Esophagus mucosa (tissue), 1 donor: ENCODE measurements at places on chromosomes 16 and 17.

- no peak for ATAC-seq
Measured at GRCh38 chr17:73603971-73604370, 40.3 kb downstream of the SDK2 start.

DNA sequence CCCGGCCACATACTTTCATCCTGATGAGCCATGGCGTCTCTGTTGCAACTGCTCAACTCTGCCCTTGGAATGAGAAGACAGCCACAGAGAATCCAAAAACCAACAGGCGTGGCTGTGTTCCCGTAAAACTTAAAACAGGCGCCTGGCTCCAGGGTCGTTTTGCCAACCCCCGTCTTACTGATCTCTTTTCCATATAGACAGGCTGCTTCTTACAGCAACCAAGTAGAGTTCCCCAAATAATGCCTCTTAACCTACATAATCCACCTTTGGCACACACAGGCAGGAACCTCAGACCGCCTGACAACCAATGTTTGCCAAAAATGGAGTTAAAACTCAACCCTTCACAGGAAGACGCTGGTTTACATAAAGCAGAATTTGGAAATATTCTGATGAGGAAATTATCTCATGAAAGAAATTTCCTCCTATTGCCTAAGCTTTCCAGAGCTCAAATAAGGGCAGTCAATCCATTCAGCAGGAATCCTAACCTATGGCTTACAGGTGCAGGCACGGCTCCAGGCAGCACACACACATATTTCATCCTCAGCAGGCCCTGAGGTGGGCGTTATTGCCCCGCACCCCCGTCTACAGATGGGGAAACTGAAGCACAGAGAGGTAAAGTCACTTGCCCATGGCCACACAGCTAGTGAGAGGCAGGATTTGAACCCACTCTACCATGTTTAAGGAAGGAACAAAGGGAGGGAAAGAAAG lies 35.8 kb downstream of the LITAF start:
- ATAC-seq = peak; percentile 77

DNA sequence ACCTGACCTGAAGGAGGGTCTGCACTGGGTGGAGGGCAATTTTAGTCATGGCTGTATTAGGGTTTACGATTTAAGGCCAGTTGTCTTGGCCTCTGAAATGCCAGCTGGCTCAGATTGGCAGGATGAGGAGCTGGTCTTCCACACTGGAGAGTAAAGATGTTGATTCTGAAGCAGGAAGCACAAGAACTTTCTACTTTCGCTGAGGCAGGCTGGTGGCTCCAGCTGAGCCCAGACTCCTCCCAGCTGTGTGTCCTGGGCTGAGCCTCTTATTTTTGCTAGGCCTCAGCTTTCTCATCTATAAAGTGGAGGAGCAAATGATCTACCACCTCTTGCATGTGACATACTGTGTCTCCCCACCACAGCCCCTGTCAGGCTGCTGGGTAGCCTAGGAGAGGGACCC lies 74.4 kb downstream of the MRM1 start:
- ATAC-seq = no peak

DNA sequence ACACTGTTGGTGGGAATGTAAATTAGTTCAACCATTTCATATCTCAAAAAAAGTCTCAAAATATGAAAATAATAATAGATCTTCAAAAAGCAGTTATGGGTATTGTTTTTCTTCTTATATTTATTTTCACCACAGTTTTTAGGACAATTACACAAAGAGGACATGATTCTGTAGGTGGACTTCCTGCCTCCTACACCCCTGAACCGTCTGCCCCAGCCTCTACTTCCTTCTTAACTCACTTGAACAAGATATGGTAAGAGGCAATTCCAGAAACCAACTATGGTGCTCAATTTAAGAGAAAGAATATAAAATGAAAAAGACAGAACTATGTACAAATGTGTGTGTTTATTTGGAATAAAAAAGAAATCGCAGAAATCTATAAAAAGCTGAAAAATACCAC lies 74.1 kb upstream of the MON1B start:
- ATAC-seq = no peak

GRCh38 chr16:57998486-57998885 lies 2.0 kb downstream of the ZNF319 start:
- peak; percentile 43 for ATAC-seq

DNA sequence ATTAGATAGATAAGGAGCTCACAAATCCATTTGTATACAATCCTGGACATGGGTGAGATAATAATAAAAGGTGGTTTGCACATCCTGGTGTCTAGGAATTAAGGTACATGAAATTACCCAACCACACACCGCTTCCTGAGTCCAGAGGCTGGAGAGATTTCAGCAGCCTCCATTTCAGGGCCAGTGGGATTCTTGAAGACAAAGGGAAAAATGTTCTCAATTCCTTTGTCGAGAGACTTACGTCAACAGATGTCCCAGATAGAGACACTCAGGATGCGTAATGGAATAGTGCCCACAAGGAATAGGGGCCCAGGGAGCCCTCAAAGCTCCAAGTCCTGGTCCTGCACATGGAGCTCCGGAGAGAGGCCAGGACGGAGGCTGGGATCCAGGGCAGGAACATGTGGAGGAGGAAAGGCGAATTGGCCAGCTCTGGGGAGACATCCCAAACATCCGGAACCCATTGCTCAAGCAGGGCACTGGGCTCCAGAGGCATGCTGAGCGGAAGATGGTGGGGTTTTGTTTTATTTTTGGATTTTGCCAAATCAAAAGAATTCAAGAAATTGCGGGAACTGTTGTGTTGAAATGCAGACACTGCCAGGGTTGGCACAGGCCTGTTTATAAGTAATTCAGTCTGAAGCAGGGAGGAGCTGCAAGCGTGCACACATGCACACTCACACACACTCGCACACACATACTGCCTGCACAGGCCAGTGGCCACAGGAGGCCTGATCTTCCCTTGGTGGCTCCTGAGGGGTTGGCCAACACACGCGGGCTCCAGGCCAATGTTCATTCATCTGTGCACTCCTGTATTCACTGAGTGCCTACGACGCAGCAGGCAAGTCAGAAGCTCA lies 97.2 kb downstream of the NOG start:
- ATAC-seq = no peak

DNA sequence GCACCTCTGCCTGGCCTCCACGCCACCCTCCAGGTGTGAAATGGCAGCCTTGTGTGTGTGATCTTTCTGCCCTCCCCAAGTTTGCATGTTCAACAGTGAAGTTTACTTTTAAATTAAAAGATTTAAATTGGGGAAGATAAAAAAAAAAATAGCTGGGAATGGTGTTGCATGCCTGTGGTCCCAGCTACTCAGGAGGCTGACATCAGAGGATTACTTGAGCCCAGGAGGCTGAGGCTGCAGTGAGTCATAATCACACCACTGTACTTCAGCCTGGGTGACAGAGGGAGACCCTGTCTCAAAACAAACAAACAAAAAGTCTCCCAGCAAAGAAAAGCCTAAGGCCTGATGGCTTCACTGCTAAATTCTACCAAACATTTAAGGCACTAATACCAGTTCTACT lies 35.4 kb upstream of the RNF43 start:
- no peak for ATAC-seq

- no peak for ATAC-seq
Measured at GRCh38 chr16:50272111-50272571, 5.8 kb downstream of the ADCY7 start.

DNA sequence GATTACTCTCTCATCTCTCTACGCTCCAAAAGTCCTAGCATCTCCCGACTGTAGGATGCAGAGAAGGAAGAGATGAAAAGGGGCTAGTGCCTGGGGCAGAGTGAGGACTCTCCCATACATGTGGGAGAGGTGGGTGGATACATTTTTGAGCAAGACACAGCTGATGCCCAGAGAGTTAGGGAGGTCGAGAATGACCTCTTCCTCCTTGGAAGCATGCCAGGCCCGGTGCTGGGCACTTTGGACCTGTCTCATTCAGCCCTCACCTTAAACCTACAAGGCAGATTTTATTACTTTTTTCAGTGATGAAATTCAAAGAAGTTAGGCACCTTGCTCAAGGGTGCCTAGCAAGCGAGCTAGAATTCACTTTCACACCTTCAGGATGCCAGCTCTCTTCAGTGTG lies 38.2 kb downstream of the WSCD1 start:
- ATAC-seq = no peak

GRCh38 chr16:56198755-56199114 lies 7.4 kb downstream of the GNAO1 start:
- no peak for ATAC-seq

GRCh38 chr16:57616876-57617275 lies 11.6 kb upstream of the ADGRG1 start:
- no peak for ATAC-seq

DNA sequence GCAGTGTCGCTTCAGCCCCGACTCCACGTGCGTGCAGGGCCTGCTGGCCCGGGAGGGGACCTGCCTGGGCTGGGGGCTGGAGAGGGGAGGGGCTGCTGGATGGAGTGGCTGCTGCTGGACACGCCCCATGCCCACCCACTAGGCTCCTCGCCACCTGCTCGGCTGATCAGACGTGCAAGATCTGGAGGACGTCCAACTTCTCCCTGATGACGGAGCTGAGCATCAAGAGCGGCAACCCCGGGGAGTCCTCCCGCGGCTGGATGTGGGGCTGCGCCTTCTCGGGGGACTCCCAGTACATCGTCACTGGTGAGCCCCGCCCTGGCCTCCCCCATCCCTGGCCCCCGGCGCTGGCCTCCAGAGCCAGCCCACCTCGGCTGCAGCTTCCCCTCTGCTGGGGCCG lies 2.4 kb downstream of the BRICD5 start:
- ATAC-seq = no peak

DNA sequence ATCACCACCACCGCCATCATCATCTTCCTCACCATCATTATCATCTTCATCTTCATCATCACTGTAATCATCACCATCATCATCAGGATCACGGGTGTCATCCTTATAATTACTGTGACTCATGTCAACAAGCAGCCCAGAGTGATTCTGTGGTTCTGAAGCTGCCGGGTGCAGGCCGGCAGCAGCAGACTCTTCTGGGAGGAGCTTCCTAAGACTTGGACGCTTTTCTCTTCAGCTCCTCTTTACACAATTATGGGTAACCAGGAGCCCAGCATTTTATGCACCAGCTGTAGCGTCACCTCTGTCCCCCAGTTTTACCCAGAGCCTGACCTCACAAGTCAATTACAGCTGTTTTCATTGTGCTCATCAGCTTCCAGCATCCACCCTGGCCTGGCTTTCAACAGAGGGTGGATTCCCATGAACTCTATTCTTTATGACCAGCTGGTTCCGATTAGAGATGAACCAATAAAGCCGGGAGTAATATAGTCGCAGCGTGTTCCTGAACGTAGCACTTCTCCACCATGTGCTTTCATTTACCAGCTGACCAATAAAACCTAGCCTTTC lies 275.8 kb downstream of the FOXL1 start:
- no peak for ATAC-seq

DNA sequence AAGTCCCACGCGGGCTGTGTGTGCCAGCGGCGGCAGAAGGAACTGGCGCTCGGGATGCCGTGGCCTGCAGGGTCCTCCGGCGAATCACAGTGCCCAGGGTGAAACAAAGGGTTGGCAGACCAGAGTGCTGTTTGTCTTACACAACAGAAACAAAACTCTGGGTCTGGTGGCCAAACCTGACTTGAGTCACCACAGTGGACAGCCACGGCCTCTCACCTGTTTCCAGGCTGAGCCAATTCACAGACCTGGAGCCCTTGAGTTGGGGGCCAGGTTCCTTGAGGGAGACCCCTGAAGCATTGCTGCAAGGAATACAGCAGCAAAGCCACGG lies 2.1 kb upstream of the CHMP6 start:
- ATAC-seq = no peak

- no peak for ATAC-seq
Measured at GRCh38 chr17:70897446-70897845, 728.1 kb downstream of the KCNJ2 start.

DNA sequence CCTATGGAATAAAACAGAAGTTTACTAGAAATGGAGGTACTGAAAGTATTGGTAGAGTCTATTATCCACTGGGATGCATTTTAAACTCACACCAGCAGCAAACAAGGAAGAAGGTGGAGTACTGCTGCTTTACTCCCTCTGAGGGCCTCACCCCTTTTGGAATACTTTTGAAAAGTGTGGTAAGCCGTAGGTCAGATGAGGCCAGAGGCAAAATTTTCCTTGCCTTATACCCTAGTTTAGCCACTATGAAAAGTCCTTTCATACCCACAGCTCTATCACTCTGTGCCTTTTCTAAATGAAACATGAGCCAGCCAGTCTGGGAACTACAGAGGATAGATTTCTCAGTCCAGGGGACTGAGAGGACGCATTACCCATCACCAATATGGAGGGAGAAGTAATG lies 14.0 kb downstream of the GDE1 start:
- no peak for ATAC-seq

DNA sequence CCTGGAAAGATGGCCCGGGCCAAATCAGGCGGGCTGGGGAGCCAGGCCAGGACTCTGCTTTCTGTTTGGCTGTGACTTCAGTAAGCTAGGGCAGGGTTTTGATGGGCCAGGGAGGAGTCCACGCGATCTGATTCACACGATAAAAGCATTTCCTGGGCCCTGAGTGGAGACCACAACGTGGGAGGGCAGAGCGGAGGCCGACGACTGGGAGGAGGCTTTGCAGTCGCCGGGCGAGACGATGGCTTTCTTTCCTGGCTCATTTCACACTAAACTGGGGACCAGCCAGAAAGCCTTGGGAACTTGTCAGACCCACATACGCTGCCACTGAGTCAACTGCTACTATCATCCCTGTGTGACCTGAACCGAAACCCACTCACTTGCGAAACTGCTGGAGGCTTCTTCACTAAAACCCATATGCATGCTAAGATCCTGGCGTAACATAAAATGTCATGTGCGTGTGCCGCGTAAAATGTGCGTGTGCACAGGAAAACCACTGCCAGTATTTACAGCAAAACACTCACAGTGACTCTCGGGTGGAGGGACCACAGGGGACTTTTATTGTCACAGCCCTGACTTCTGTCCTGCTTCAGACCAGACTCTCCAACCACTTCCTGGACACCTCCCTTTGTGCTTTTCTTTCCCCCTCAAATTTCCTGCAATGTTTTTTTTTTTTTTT lies 14.2 kb upstream of the RHBDF2 start:
- ATAC-seq = peak; percentile 62

- ATAC-seq = no peak
Measured at GRCh38 chr16:51392521-51393187, 241.6 kb upstream of the SALL1 start.

DNA sequence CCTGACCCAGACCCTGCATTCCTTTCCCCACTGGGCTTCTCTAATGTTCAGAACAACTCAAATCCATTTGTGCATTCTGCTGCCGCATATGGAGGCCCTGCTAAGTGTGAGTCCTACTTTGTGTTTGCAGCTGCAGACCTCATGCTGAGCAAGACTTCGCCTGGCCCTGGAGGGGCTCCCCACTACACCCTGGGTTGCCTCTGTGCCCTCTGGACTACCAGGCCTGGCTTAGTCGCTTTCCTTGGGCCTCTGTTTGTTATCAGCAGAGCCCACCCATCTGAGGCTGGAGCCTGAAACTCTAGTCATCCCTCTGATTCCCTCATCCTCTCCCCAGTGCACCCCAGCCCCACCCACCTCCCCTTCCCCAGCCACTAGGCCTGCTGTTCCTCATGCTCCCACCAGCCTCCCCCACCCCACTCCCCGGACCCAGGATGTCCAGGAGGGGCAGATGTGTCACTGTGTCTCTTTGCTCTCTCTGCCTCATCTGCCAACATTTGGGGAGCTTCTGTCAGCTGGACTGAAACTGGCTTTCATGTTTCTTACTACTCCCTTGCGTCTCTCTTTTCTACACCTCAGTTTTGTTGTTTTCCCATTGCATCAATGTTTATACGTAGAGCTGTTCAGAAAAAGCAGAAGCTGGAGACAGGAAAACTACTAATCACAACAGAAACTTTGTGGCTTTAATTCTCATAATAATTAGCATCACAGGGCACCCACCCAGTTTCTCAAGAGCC lies 17.9 kb upstream of the CD300E start:
- ATAC-seq = no peak
